ENCODE measurements at places on chromosomes 12 and 14.
A peak's percentile ranks its signal among the peaks of the same experiment; 100 is the strongest.

GRCh38 chr12:102622618-102623017 lies 142.3 kb upstream of the IGF1 start:
- no peak for DNase-seq

DNA sequence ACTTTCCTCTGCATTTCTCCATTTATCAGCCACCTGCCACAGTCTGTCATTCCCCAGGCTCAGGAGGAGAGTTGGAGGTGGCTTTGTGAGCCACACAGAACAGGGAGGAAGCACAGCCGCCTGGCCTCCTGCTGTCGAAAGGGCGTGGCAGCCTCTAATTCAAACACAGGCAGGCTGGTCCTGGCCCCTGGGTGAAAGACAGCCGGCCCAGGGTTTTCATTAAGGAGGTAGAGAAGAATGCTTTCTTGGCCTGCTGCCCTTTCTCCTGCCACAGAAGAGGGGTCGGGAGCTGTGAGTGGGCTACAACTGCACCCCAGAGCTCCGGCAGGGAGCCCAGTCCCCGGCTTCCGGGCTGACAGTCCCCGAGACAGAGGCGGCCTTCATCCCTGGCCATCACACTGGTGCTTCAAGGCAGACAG lies 108.6 kb upstream of the FZD10 start:
- no peak for DNase-seq

- DNase-seq: peak; percentile 7
Measured at GRCh38 chr12:22856178-22856577, 231.2 kb downstream of the ETNK1 start.

DNA sequence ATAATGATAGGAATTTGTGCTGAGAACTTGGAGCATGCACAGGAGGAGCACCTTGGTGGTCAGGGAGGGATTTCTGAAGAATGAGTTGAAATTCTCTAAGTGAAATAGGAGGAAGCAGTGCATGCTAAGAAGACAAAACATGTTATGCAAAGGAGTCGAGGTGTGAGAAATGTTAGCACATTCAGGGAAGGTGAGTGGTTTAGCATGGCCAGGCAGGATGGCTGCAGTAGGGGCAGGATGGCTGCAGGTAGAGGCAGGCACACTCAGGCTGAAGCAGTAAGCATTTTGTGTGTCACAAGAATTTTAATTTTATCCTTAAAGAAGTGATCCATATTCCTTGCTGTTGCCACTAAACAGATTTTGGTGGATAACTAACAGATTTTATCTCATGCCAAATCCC lies 46.3 kb downstream of the CATSPERB start:
- no peak for DNase-seq

DNA sequence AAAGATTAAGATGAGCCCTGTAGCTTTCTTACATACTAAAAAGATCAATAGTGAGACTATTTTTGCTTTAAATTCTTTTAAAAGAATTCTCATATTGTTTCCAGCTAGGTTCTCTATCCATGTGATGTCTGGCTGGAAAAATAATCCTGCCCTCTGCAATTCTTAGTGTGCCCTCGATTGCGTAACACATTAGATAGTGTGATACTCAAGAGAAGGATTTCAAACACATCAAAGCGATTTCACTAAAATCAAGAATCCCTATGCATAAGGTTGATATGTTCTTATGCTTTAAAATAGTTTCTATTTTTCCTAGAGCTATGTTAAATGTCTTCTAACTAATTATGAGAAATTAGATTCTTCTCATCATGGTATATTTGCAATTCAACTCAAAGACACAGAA lies 127.3 kb upstream of the PLEKHA5 start:
- DNase-seq: no peak

GRCh38 chr12:99552022-99552421 lies 95.5 kb upstream of the GARIN6 start:
- DNase-seq: no peak

DNA sequence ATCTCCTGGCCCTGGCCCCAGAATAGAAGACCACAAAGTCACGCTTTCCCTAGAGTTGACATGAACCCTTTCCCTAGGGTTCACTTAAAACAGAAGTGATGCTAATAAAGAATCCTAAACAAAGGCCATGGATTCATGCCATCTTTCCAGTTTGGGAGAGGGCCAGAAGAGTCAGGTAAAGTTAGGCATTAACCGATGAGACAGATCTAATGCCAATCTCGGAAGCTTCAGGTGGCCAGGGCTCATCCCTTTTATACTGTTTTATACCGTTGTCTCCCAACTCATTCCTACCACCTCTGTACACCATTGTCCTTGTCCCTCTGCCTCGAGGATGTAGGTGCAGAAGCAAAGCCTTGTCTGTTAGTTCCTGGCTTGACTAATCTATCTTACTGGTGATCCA lies 22.8 kb upstream of the ACTR10 start:
- no peak for DNase-seq

GRCh38 chr12:9650151-9650576 lies 19.3 kb upstream of the CLEC2D start:
- DNase-seq: no peak

Data from skeletal muscle cell (primary cell).